ENCODE measurements at places on chromosomes 3 and 15. TPM values are rescaled to one million over a fixed set of nuclear protein-coding genes. Genes with fewer than 3 reads are reported as not detected.

GOLGA8T gene
- 1.2 TPM for total RNA-seq

GABRB3 gene
- total RNA-seq, result 0.82 TPM

CRYBG3 gene
- 43.2 TPM for total RNA-seq

SI gene
- total RNA-seq, result not detected

PEX5L gene
- 0.72 TPM for total RNA-seq

TMEM108 gene
- total RNA-seq, result 0.93 TPM

TIMP4 gene
- 145 TPM for total RNA-seq

ABCC5 gene
- total RNA-seq, result 24.1 TPM

TRH gene
- not detected for total RNA-seq

TERC gene
- total RNA-seq, result 129 TPM

CACNA1D gene
- total RNA-seq, result 0.47 TPM

NANOGP8 gene
- total RNA-seq, result 0.65 TPM

EBLN2 gene
- 11.2 TPM for total RNA-seq

CAMK2N2 gene
- total RNA-seq, result 0.28 TPM

TMOD2 gene
- 9.0 TPM for total RNA-seq

Data from omental fat pad (tissue), 4 donors.